ENCODE measurements at places on chromosomes 5 and 9.

GRCh38 chr5:9124838-9125237 lies 421.0 kb downstream of the SEMA5A start:
- DNase-seq, result no peak

- DNase-seq, result no peak
These were observed 20.4 kb downstream of the AUH start for GRCh38 chr9:91341258-91341746.

- DNase-seq, result no peak
These were observed 139.4 kb upstream of the RAI14 start for GRCh38 chr5:34516686-34517085.

DNA sequence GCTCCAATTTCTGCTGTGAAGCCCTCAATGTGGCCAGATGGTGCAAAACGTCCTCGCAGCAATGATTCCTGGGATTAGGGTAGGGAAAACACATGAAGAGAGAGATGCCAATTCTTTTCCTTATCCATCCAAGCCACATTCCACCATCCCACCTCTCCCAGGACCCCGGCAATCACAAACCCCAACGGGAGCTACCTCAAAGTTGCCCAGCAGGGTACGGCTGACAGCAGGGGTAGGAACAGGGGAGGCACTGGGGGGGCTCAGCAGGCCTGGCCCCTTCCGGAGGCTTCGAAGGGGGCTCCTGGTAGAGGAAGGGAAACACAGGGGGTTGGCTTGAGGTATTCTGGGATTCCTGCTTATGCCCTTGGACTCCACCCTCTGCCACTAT lies 3.4 kb upstream of the STOML2 start:
- DNase-seq, result no peak

DNA sequence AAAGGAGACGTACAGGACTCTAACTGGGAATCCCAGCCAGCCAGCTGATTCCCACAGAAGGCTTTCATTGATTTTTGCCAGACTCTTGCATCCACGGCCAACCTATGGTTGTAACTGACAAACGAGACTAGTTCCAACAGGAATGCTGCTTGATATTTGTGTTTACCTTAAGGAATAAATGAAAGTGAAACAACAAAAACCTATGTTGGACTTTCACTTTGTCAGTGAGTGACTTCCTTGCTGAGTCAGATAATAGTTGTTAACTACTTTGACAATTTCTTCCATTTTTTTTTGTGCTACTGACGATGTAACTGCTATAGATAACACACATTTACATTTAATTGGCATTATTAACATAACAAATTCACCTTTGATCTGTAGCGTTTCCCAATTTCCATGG lies 63.4 kb upstream of the LRRTM2 start:
- DNase-seq, result no peak

Measured in stimulated activated CD4-positive, alpha-beta T cell treated with anti-CD3 and anti-CD28 coated beads, Interleukin-15, amount 100 ng/mL, for 48 hours (primary cell).